ENCODE measurements at places on chromosomes 7 and 10.
A peak's percentile ranks its signal among the peaks of the same experiment; 100 is the strongest.

GRCh38 chr7:68756986-68757495 lies 841.2 kb upstream of the AUTS2 start:
- no peak for DNase-seq

DNA sequence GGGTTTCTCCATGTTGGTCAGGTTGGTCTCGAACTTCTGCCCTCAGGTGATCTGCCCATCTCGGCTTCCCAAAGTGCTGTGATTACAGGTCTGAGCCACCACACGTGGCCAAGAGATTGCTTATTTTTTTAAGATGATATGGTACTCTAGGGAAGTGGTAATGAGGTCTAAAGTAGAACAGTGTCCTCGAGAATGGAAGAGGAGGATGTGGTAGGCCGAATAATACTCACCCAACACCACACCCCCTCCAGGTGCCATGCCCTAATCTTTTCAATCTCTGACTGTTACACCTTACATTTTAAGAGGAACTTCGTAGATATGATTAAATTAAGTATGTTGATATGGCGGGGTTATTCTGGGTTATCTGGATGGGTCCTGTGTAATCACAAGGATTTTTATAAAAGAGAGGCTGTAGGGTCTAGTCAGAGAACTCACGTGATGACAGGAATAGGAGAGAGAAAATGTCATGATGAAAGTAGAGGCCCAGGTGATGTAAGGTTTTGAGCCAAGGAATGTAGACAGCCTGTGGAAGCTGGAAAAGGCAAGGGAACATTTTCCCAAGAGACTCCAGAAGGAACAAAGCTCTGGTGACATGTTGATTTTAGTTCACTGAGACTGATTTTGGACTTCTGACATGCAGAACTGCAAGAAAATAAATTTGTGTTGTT lies 29.5 kb downstream of the CDK13 start:
- DNase-seq: no peak

DNA sequence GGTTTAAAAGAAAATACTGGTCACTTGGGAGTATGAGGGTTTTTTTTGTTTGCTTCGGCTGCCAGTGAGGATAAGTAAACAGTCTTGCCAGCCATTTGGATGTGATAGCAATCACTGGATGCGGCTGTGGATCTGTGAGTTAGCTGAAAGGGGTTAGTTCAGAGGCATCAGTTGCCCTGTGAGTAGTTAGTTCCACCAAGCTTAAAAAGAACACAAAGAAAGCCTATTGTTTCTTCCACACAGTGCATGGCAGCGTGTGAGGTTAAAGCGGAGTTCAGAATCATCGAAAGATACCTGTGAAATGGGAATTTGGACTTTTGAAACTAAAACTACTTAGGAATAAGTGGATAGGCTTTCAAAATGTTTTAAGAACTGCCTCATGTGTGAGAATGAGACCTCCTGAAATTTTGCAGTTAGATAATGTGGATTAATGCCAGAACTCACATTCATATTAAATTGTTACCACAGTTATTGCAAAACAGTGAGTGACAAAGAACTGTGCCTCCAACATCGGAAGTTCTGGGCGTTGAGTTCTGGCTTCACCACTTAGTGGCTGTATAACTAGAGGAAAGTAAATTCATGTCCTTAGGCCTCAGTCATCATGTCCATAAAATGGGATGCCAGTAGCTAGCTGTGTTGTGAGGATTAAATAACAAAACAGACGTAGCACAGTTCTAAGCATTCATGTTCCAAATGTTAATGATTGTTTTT lies 31.3 kb downstream of the KIAA1217 start:
- no peak for DNase-seq

GRCh38 chr7:3399858-3400257 lies 98.8 kb downstream of the SDK1 start:
- DNase-seq: peak; percentile 98

DNA sequence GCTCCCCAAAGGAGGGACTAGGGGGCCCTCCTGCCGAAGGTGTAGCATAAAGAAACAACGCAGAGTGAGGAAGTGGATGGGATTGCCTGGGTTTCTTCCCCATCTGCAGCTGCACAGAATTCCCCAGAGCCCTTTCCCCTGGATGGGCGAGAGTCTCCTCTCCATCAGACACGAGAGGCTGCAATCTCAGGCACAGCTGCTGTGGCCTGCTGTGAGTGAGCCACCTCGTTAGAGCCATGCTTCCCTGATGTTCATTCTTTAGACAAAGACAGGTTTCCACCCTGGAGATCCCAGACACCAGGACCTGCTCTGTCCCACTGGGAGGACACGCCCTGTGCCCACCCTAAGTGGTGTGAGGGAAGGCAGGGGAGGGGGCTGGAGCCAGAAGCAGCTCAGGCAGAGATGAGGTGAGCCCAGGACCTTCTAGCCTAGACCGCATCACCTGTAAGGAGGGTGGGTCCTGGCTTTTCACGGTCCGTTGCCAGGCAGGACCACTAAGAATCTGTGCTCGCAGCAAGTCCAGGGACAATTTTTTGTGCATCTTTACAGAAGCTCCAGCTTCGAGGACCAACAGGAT lies 268.6 kb upstream of the TCERG1L start:
- DNase-seq: no peak

DNA sequence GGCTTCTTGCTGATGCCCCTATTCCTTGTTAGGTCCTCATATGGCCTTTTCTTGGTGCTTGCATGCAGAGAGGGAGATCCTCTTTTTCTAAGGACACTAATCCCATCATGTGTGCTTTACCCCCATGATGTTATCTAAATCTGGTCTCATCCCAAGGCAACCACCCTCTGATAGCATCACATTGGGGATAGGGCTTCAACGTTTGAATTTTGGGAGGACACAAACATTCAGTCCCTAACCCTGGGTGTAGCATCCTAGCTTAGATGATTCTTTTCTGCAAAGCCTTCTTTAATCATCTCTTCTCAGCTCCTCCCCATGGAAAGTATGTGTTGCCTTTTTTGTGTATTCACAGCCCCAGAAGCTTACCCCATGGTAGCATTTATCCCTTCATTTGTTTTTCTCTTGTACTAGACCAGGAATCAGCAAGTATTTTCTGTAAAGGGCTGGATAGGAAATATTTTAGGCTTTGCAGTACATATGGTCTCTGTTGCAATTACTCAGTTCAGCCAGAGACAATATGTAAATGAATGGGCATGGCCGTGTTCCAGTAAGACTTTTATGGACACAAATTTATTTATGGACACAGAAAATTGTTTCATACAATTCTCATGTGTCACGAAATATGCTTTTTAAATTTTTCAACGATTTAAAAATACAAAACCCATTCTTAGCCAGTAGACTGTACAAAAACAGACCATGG lies 101.5 kb upstream of the CSTF2T start:
- no peak for DNase-seq

DNA sequence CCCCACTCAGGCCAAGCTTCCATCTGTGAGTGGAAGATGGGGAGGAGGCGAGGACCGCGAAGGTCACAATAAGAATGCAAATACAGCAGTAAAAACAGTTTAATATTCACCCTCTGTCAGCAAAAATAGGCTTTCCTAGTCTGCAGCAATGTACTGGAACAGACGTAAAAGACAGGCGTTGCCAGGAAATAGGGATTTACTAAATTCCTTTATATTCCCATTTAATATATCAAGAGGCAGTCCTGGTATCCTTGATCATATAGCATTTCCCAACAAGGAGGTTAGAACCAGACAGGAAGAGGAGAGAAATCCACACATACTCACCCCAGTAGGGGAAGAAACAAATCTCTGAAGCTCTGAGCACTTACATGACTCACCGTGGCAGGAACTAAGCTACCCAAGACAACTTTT lies 1054.9 kb upstream of the C7orf33 start:
- DNase-seq: no peak

GRCh38 chr7:42690794-42691639 lies 220.9 kb downstream of the C7orf25 start:
- peak; percentile 77 for DNase-seq

GRCh38 chr7:10973942-10974911 lies 555 bp downstream of the PHF14 start:
- peak; percentile 25 for DNase-seq

GRCh38 chr7:126856691-126857291 lies 395.9 kb downstream of the GRM8 start:
- DNase-seq: peak; percentile 33

- DNase-seq: no peak
These were observed 11.5 kb upstream of the SP8 start for GRCh38 chr7:20798081-20798693.

DNA sequence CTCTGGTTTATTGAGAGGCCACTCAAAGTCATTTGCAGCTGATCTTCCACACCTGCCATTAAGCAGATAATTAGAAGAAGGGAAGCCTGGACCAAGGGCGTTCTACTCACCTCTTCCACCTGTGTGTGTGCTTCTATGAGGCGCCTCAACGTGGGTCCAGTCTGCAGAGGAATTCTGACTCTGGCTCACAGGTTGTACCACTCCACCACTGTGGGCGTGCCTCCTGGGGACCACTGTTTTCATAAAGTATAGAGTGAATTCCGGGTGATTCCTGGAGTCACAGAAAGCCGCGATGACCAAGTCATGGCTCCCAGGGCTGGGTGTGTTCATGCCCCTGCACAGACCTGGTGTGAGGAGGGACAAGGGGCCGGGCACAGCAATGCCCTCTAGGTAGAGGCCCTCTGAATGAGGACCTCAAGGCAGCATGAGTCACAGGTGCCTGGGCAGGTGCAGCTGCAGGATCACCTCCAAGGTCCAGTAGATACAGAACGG lies 408.3 kb upstream of the MGMT start:
- DNase-seq: no peak

DNA sequence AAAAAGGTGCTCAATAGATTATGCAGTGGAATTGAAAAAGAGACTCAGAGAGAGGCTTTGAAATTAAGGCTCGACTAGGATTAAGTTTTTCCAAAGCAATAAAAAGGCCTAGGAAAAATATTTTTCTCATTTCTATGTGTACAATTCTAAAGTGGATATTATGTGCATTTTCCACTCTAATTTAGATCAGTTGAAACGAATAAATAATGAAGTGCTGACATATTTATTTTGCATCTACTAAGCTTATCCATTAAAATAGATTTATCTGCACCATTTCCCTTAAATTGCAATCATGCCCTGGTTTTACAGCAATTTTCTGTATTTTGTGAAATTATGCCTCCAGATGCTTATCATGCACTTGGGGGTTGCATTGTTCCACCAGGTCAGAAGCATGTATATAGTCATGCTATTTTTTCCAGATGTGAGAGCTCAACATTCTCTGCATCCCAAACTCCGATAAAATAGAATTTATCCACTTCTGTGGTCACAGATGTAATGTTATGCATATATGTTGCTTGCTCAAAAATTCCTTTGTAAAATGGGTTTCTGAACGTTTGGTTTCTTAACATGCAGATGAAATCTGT lies 18.3 kb downstream of the FIGNL1 start:
- no peak for DNase-seq

- DNase-seq: peak; percentile 8
These were observed 176.9 kb upstream of the ZWINT start for GRCh38 chr10:56537984-56538383.

GRCh38 chr10:79468015-79468560 lies 22.7 kb upstream of the ZCCHC24 start:
- DNase-seq: no peak

DNA sequence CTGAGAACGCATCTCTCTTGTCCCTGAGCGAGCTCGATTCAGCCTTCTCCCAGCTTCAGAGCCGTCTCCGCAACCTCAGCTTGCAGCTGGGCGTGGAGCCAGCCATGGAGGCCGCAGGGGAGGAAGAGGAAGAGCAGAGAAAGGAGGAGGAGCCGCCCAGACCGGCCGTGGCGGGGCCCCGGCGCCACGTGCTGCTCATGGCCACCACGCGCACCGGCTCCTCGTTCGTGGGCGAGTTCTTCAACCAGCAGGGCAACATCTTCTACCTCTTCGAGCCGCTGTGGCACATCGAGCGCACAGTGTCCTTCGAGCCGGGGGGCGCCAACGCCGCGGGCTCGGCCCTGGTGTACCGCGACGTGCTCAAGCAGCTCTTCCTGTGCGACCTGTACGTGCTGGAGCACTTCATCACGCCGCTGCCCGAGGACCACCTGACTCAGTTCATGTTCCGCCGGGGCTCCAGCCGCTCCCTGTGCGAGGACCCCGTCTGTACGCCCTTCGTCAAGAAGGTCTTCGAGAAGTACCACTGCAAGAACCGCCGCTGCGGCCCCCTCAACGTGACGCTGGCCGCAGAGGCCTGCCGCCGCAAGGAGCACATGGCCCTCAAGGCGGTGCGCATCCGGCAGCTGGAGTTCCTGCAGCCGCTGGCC lies 43.2 kb downstream of the CHST3 start:
- DNase-seq: no peak

GRCh38 chr7:105298439-105298894 lies 90.3 kb downstream of the SRPK2 start:
- peak; percentile 8 for DNase-seq

DNA sequence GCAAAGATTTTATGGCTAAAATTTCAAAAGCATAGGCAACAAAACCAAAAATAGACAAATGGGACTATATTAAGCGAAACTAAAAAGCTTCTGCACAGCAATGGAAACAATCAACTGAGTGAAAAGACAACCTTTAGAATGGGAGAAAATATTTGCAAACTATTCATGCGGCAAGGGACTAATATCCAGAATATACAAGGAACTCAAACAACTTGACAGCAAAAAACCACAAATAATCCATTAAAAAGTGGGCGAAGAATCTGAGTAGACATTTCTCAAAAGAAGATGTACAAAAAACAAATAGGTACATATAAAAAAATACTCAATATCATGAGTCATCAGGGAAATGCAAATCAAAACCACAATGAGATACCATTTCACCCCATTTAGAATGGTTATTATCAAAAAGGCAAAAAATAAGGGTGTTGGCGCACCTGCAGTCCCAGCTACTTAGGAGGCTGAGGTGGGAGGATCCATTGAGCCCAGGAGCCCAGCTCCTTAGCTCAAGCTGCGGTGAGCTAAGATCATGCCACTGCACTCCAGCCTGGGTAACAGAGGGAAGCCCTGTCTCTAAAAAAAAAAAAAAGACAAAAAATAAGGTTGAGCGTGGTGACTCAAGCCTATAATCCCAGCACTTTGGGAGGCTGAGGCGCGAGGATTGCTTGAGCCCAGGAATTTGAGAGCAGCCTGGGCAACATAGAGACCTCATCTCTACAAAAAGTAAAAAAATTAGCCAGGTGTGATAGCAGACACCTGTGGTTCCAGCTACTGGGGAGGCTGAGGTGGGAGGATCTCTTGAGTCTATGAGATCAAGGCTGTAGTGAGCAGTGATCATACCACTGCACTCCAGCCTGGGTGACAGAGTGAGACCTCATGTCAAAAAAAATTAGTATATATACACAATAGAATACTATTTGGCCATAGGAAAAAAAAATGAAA lies 4.2 kb upstream of the CCM2 start:
- DNase-seq: no peak

- no peak for DNase-seq
These were observed 73.9 kb upstream of the PDGFA start for GRCh38 chr7:593324-594115.

Measured in NT2/D1 (cell line).